ENCODE measurements at places on chromosomes 5 and 9.

- DNase-seq, result no peak
Measured at GRCh38 chr9:128715436-128715750, 8.5 kb downstream of the ZDHHC12 start.

GRCh38 chr5:11335881-11336760, 568.1 kb downstream of the CTNND2 start:
- no peak for DNase-seq

DNA sequence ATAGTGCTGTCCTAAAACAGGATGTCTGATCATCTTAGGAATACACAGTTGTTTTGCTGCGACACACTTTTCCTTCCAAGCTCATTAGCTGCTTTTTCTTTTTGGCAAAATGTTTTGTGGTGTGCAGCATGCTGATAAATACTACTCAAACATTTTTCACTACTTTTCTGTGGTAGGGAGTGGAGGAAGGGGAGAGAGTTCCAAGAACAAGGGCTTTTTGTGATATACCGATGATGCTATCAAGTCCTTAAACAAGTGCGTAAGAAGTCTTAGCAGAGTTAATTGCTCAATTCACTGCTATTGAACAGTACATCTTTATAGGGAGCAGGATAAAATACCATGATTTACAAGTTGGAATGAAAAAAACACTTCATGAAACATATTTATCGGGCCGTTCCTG, 23.6 kb upstream of the TEK start:
- DNase-seq, result no peak

GRCh38 chr5:170425731-170426130, 36.6 kb upstream of the KCNMB1 start:
- DNase-seq, result no peak

GRCh38 chr9:125995706-125996105, 248.5 kb downstream of the PBX3 start:
- DNase-seq, result no peak

GRCh38 chr5:30438785-30439184, 754.7 kb upstream of the CDH6 start:
- DNase-seq, result no peak

DNA sequence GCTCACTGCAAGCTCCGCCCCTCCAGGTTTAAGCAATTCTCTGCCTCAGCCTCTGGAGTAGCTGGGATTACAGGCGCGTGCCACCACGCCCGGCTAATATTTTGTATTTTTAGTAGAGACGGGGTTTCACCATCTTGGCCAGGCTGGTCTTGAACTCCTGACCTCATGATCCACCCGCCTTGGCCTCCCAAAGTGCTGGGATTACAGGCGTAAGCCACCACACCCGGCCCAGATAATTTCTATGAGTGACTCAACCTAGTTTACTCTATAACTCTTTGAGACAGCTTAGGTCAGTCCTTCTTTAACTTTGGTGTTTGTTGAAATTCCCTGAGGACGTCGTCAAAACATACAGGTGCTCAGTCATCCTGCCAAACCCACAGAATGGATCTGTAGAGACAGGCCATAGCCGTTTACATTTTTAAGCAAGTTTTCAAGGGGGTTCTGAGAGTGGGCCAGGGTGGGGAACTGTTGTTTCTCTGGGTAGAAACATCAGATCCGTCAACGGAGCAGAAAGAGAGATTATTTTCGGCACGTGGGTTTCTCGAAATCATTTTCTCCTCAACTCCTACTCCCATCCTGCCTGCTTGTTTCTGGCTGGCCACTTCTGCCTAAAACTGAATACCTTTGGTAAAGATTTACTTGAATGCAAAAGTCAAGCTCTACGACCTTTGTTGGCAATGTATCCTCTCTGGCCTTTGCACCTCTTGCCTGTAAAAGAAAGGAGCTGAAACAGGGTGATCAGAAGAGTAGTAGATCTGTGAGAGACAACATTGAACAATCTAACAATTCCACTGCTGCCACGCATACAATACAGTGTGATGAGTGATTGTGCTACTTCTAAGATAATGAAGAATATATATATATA, 6.0 kb upstream of the BOD1 start:
- DNase-seq, result no peak
